ENCODE measurements at places on chromosomes 5 and 9.

DNA sequence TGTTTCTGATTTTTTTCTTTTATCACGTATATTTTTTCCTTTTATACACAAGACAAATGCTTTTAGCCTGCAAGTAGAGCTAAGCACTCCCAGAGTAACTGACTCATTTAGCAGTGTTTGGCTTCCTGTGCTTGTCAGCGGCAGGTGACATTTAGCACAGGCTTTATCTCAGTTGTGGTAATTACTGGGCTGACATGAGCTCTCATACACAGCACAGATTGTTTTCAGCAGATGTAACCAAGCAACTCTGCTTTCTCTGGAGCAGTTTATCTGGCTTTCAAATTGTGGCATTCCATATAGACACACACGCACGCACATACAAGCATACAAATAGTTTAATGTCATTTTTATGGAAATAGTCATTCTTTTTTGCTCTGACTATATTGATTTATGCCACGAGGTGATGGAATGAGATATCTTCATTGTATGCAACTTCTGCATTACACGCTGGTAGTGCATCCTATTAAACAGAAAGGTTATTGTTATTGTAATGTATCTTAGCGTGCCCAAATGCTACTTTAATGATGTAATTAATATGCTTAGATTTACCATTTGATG lies 379.0 kb upstream of the GRAMD2B start:
- no peak for DNase-seq

DNA sequence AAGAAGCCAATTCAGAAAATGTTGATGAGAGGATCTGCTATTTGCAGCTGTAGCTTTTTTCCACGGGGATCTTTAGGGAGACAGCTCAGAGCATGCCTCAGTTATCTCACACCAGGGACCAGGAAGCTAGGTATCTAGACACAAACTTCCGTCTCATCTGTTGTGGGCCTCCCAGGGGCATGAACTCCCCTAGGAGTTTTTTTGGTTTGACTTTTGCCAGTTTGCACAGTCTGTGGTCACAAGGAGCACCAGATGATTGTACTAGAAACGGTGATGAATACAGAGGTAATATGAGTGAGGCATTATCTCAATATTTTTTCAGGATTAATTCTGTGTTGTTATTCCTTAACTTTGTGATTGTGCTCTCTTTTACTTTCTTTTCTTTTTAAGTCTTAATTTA lies 533.2 kb upstream of the SEMA6A start:
- DNase-seq = no peak

GRCh38 chr5:146284016-146284415 lies 54.6 kb upstream of the POU4F3 start:
- DNase-seq = no peak

GRCh38 chr5:107381189-107381856 lies 289.4 kb downstream of the EFNA5 start:
- DNase-seq = no peak

DNA sequence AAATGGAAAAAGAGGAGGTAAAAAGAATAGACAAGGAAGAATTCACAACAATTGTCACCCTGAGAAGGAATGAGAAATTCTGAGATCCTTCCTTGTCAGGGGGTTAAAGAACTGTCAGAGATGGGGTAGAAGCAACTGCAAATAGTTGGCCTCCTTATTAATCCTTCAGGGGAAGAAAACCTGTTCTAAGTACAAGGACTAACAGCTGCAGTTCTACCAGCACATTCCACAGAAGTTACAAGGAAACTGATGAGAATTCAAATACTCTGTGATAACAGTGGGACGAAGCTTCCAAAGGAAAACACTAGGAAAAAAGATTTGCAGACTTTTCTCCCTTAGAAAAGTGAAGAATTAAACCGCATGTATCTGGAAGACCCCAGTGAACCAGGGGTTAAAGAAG lies 93.7 kb downstream of the OR2K2 start:
- no peak for DNase-seq

GRCh38 chr9:106846857-106847256 lies 16.1 kb upstream of the ZNF462 start:
- DNase-seq = no peak

DNA sequence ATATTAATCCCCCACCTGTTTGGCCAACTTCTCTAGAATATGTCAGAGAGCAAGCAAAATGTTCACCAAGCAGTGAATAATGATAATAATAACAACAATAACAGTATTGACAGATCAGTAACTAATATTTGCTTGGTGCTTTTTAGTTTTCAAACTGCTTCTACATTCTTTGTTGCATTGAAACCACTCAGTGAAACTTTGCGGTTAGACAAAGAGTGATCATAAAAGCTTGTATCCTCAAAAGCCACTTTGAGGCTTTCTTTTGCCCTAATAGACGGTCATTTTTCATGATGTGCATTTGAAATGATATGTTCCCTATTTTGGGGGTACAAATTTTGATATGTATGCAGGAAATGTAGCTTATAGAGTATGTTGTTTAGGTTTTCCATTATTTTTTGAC lies 43.6 kb upstream of the PTGS1 start:
- DNase-seq = no peak

- no peak for DNase-seq
Observed at GRCh38 chr5:65128226-65128625, 353.5 kb downstream of the ADAMTS6 start.

GRCh38 chr9:38311382-38312270 lies 80.9 kb upstream of the ALDH1B1 start:
- no peak for DNase-seq

- DNase-seq = no peak
Observed at GRCh38 chr5:107325866-107326265, 344.9 kb downstream of the EFNA5 start.

DNA sequence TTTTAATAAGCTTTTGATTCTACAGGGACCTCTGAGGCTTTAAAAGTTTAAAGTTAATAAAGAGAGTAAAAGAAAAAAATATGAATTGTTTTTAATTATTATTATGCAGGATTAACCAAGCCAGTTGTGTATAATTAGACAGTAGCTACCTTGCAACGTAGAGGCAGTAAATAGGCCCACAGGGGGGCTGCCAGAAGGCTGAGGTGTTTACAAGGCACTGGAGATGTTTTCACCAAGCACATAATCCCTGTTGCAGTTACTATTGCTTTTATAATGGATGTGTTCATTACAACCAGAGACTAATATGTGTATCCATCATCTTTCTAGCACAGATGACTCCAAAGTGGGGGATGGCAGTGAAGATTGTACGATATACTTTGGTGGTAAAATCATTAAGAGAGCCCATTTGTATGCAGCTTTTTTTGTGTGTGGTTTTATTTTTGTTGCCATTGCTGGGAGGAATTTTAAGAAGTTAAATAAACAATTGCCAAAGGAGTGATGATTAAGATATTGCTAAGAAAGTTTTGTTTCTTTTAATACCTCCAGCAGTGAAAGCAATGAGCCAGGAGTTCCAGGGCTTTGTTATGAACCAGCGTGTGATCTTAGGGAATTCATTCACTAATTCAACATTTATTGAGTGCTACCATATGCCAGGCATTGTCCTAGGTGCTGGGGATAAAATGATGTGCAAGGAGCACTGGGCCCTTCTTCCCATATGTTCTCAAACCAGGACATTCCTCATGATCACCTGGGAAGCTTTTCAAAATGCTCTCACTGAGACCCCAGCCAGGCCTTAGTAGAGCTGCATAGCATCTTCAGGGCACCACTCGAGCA lies 138.7 kb upstream of the EFNA5 start:
- no peak for DNase-seq

DNA sequence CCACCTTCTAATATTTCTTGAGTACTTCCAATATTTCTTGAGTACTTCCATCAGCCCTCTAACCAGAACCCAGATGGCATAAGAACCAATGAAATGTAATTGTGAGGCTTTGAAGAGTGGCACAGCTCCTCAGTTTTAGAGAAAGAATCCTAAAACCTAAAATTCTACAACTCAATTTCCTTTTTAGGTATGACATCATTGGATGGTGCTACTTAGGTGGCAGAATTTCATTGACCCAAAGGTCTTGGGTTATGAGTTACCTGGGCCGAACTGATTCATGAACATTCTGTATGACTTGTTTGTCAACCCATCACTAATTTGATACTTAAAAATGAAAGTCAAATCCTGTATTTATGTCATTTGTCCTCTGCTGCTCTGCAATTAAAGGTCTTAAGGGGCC lies 13.1 kb downstream of the HMGCS1 start:
- DNase-seq = no peak

Data from activated CD8-positive, alpha-beta memory T cell treated with anti-CD3 and anti-CD28 coated beads for 4 hours (primary cell).